NCI-H1694 (cell line): ENCODE measurements at places on chromosomes 12 and 14.
A peak's percentile ranks its signal among the peaks of the same experiment; 100 is the strongest.

- no peak for DNase-seq
These were observed 31.4 kb downstream of the MAP1LC3B2 start for GRCh38 chr12:116590561-116590960.

DNA sequence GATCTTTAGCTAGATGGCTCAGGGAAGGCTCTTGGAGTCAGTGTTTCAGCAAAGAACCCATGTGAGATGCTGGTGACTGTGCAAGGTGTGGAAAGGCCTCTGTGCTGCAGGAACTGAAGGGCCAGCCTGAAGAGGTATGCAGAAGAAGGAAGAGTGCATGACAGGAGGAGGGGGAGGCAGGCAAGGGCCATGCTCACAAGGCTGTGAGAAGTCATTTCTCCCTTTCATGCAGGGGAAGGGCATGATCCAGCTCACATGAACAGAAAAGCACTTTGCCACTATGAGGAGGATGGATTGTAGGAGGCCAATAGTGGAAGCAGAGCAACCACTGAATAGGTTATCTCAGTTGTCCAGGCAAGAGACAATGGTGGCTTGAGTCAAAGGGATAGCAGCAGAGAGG lies 83.7 kb downstream of the SSPN start:
- no peak for DNase-seq

DNA sequence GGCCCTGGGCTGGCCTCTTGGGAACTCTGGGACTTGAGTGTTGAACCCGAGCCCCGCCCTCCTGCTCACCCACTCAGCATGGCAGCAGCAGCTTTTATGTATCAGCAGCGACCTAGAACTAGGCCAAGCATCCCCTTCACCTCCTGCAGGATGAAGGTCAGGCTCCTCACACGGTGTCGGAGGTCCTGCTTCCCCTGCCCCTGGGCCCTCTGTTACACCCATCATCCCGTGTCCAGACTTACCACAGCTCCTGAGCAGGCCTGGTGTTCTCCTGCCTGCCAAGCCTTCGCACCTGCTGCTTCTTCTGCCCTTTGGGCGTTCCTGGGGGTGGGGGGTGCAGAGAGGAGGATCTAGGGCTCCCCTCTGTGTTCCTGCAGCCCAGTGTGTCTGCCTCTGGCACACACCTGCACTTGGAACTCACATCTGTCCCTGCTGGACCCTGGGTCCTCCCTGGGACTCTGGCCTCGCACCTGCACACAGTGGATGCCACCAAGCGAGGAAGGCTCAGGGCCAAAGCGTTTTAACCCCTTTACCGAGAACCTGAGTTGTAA lies 80.3 kb downstream of the PAPOLA start:
- no peak for DNase-seq

- no peak for DNase-seq
These were observed 462.6 kb downstream of the NPAS3 start for GRCh38 chr14:33401311-33401710.

- DNase-seq: no peak
These were observed 20.1 kb upstream of the PPFIA2 start for GRCh38 chr12:81779216-81779615.

DNA sequence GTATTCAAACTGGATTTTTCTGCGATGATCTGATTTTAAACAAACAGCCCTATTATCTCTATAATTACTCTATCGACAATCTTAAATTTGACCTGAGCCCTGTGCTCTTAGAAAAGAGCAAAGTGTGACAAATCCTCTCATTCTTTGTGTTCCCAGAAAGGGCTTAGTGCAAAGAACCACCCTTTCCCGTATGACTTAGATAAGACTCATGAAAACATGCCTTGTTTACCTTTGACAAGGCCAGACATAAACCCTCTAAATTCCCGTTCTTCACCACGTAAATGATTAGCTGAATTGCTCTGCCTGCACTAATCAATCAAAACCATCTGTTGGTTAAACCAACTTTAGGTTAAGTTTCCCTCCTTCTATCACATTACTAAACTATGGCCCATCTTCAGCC lies 285.7 kb upstream of the SEL1L start:
- no peak for DNase-seq

GRCh38 chr12:58925111-58925611 lies 4.9 kb upstream of the LRIG3 start:
- DNase-seq: no peak

- DNase-seq: no peak
These were observed 31.7 kb downstream of the HIF1A start for GRCh38 chr14:61726778-61727658.

DNA sequence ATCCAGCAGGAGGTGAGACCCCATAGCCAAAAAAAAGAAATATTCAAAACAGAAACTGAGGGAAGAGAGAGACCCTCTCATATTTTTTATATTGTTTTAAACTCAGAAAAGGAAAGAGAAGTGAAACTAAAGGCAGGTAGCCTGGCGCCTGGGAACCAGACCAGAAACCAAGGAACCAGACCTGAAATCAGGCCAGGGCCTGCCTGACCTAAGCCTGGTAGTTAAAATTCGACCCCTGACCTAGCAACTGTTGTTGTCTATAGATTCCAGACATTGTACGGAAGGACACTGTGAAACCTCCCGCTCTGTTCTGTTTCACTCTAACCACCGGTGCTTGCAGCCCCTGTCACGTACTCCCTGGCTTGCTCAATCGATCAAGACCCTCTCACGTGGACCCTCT lies 38.5 kb upstream of the CD163 start:
- no peak for DNase-seq

GRCh38 chr12:50325890-50326391 lies 42.6 kb upstream of the LIMA1 start:
- no peak for DNase-seq

DNA sequence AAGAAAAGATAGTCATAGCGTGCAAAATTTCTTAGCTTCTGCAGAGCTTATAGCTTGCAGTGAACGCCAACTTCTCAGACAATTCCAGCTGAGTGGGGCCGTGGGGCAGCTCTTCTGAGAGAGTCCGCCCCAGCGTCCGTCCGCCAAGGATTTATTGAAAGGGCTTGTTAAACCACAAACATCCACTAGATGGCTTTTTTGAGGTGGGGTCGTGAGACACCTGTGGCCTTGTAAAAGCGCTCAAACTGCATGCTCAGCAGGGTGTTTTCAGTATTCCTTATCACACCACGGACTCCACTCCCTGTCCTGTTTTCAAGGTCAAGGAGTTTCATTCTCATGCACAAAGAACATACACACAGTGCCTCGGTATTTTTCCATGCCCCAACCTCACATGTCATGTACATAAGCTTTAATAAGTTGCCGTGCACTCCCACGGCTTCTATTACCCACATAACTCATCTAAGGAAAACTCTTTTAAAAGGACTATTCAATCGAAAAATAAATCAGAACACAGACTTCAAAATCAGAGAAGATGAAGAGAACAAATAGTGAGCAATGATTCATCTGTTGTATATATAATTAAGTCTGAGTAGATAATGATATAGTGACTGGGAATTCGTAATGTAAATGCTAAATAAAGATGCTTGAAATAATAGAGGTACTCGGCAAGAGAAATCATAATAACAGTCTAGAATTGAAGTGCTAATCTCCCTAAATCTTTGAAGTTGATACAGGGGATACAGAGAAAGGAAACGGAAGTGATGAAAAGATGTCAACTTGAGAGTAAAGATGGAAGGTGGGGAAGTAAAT lies 46.7 kb downstream of the WBP11 start:
- no peak for DNase-seq

DNA sequence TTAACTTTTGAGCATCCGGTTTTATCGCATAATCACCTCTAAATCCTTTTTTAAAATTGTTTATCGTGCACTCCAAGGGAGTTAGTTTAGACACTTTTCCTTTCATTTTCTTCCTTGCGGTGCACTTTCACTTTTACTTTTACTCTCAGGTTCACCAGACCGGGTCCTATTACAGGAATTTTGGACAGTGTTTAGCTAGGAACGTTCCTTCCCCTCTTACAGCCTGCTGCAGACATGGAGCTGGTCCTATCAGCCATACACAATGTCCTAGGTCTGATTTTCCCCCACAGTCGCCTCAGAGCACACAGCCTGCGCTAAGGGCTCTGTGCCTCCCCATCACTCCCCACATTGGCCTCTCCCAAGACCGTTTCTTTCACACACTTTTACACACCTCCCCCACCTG lies 103.9 kb downstream of the ALG10 start:
- no peak for DNase-seq

- no peak for DNase-seq
These were observed 31.0 kb downstream of the DRAM1 start for GRCh38 chr12:101908395-101908794.

- DNase-seq: no peak
These were observed 55.9 kb upstream of the AVPR1A start for GRCh38 chr12:63206909-63207308.

DNA sequence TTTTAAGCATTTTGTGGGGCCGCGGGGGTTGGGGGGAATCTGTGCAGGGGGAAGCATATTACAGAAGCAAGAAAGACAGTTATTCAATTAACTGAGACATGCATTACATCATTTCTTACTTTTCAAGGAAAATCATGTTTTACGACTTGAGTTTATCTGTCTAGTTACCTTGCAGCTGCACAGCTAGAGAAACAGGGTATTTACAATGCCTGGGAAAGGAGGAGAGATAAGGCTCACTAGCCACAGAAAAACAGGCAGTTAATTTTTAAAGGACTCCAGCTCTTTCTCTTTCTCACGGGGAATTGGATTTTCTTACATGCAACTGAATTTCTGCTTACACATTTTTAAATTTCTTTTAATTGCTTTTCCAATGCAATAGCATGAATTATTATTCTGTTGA lies 22.2 kb downstream of the FCF1 start:
- DNase-seq: no peak

GRCh38 chr14:91893007-91893406 lies 25.7 kb upstream of the TC2N start:
- peak; percentile 45 for DNase-seq

- no peak for DNase-seq
These were observed 9.7 kb downstream of the MMAB start for GRCh38 chr12:109563291-109564284.

DNA sequence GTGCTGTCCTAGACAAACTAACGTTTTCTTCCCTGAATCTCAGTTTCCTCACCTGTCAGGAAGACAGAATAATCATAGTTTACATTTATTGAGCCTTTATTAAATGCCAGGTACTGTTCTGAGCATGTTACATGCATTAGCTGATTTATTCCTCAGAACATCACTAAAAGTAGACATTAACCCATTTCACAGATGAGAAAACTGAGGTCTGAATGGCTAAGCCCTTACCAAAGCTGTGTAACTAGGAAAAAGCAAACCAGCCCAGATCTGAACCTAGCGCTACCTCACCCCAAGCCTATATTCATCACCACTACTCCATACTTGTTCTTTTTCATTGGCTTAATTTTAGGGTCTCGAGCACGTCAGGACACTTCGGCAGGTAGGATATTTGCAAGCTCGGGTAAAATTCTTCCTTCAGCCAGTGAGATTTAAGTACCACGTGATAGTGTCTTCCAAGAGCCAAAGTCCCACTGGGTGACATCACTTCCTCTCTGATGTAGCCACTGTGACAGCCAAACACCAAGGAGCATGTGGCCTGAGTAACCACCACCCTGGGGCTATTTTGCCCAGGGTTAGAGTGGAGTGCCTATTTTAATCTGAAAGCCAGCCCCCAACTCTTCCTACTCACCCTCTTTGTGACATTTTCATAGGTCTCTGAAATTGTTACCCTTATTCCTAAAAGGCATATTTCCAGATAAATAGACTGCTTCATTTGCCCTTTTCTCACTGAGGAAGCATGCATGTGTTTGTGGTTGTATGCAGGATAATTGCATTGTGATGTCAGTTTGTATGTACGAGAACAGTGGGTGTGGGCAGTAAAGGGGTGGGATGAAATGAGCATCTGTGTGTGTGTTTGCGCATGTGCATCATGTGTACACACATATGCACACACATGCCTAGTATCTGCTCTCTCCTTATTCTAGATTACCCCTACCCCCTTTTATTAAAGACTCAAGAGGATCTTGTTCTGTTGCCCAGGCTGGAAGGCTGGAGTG lies 62.2 kb upstream of the WSCD2 start:
- DNase-seq: no peak

DNA sequence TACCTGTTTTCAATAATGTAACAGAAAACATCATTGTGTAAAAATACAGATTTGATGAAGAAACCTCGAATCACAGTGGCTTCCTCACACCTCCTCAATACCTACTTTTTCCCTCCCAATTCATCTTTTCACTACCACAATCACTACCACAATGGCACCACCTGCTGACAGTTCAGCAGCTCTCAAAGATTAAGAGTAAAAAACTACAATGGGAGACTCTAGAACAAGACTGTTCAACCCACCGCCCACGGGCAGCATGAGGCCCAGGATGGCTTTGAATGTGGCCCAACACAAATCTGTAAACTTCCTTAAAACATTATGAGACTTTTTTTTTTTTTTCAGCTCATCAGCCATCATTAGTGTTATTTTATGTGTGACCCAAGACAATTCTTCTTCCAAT lies 15.2 kb downstream of the MED6 start:
- DNase-seq: no peak

- DNase-seq: no peak
These were observed 3.8 kb downstream of the IRAK4 start for GRCh38 chr12:43762596-43762995.

- DNase-seq: no peak
These were observed 76.6 kb downstream of the ZFC3H1 start for GRCh38 chr12:71587012-71587411.

- DNase-seq: no peak
These were observed 74.2 kb upstream of the RASSF8 start for GRCh38 chr12:25884024-25884919.

GRCh38 chr12:95253386-95253785 lies 35.8 kb downstream of the VEZT start:
- DNase-seq: no peak

GRCh38 chr14:22778084-22778483 lies 11.6 kb downstream of the OXA1L start:
- DNase-seq: no peak

DNA sequence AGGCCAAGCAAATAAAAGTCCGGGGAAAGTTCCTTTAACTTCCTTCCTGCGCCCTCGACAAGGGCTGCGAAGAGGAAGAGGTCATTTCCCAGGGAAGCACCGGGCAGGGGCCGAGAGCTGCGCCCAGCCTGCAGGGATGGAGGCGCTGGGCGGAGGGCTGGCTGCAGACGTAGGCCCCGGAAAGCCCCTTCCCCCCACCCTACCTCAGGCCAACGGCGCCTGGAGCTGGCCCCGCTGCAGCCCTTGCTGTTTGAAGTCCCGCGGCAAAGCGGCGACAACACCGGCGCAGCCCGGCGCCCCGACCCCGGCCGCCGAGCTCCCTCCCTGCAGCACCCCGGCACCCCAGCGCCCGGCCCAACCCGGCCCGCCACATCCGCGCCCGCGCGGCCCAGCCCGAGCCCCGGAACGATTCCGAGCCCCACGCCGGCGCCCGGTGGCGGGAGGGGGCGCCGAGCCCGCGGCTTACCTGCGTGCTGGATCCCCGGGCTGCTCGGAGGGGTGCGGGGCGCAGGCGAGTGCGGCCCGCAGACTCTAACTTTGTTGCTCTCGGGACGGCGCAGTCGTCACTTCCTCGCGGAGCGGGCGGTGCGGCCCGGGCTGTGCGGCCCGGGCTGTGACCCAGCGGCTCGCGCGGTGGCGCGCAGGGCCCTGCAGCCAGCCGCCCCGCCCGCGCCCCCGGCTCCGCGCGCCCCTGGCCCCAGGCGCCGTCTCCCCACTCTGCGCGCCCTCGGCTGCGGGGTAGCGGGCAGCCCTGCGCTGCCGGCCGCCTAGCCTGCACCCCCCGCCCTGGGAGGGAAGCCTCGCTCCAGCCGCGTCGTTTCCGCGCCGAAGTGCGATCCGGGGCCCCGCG lies 64.8 kb upstream of the PTGR2 start:
- DNase-seq: no peak

- DNase-seq: no peak
These were observed 38.9 kb downstream of the CPSF2 start for GRCh38 chr14:92160619-92161018.
